Dermis blood vessel endothelial cell (primary cell): ENCODE measurements at places on chromosomes 6 and 20.

DNA sequence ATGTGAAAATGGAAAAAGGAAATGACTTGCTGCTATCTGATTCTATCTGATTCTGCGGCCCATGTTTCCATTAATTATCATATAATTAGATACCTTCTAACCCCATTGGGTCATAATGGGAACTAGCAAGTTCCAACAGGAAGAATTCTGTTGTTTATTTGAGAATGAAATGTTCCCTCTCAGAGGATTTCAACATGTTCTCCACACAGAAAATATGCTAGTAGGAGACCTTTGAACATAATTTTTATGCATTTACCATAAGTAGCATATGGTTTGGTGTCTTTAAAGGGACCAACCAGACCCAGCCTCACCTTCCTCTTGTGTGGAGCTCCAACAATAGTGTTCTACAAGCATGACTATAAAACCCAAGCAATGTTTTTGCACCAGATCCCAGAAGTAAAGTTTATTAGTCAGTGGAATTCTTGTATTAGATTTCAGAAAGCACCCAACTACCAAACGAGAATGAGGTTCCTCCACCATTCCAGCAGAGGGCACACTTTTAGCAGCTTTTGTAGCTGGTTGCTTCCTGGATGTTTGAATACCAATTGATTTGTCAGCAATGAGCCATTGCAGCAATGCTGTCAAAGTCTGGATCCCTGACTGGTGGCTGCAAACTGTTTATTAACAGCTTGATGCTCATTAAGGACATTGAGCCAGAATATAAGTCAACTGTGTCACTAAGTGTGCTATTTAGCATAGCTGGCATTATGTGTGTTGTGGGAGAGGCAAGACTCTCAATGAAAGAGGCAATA lies 143.6 kb upstream of the GJE1 start:
- DNase-seq = peak; percentile 80

DNA sequence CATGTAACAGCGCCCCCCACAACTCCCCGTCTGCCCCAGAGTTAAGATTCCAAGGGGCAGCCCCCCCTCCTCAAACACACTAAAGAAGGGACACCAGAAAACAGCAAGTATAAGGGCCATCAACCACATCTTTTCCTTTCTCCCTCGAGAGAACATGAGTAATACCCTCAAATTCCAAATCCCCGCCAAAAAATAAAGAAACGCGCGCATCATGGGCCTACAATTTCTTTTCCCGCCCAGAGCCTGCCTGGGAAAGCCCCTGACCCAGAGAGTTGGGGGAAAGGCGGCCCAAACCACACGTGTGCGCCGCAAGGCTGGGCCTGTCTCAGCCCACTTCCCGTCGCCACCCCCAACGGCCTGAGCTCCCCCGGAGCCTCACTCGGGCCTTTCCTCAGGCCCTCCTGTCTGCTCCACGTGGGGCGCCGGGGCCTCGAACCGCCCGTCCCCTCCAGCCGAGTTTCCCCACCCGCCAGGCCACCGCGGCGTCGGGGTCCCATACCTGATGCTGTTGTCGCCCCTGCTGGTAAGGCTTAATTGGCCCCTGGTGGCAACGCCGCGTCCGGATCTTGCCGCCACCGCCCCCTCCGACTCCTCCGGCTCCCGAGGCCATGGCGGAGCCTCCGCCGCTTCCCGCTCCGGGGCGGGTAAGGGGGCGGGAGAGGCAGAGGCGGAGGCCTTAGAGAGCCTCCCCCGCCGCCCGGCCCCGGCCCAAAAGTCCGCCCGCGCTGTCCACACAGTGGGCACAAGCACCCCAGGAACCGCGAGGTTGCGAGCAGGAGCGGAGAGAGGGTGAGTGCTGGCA lies 746 bp downstream of the NUP153 start:
- DNase-seq = peak; percentile 76

DNA sequence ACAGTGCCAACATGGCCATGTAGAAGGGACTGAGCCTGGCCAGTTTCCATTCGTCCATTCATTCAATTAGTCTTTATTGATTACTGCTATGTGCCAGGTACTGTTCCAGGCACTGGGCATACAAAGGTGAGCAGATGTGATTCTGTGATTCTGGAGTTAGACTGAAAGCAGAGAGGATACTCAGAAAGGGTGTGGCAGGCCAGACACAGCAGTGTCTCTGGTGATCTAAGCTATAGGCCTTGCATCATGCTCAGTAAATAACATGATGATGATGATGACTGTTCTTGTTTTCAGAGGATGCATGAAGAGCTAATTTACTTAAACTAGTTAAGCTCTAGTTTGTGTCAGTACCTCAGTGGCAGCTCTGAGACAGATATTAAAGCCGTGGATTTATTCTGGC lies 31.4 kb upstream of the FUCA2 start:
- no peak for DNase-seq

GRCh38 chr6:88569959-88570358 lies 393.5 kb downstream of the RNGTT start:
- DNase-seq = no peak

DNA sequence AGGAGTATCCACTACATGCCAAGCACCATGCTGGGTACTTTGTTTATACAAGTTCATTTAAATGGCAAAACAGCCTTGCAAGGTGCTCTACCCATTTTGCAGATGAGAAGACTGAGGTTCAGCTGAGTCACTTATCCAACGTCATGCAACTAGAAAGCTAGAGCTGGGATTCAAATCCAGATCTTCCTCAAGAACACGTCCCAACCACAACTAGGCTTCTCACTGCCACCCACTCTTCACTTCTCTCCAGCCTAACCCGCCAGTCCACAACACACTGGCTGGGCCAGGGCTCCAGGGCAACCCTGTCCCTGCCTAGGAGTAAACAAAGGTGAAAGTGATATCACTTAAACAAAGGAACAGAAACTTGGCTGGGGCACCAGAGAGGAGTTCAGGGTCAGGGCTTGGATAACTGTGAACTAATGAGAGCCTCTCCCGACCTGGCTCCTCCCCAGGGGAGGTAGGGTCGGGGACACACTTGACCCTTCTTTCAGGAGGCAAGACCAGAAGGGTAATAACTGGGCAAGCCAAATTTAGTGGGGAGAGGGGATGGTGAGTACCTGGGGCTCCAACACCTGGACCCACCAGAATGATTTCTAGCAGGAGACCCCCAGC lies 7.9 kb downstream of the SDC4 start:
- no peak for DNase-seq
